NCI-H1092 treated with DMSO at 0.1 percent for 48 hours (cell line): ENCODE measurements at places on chromosomes 13 and 19.

DNA sequence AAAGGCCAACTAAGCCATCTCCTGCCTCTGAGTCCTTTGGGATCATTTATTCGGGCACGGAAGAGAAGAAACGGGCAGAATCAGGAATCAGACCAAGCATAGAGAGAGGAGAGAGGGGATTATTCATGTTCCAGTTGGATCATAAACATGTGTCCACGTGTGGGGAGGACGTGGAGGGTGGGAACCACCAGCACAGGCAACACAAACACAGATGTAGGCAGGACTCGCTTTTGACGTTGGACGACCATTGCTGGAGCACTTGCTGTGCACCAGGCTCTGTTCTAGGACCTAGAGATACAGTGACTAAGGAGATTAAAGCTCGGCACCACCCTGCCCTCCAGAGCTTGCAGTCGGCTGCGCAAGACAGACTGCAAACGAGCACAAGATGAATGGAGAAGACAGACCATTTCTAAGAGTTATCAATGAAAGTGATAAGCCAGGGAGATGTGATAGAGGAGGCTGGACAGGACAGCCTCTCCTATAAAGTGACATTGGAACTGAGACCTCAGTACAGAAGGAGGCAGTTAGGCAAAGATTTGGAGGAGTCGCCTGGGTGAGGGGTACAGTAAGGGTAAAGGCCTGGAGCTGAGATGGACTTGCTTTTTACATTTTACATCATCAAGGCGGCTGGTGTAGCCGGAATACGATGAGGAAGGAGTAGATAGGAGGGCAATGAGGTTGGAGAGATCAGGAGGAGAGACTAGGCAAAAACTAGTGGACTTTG lies 716 bp downstream of the SH2D3A start:
- DNase-seq, result no peak

DNA sequence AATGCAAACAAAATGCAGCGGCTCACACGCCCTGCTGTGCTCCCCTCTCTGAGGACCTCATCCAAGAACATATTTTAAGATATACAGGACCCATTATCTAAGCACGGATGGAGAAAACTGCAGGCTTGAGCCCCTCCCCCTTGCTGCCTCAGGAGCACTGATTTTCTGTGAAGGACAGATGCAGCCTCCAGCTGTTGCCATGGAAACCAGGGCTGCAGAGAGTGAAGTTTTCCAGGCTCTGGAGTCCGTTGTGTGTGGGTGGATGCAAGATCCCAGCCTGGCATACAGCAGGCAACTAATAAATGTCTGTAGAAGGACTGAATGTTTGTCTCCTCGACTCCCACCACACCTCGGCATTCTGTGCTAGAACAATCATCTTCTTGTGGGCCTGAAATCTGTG lies 105.6 kb upstream of the PEG3 start:
- no peak for DNase-seq

GRCh38 chr19:11479898-11480714 lies 740 bp downstream of the ELAVL3 start:
- peak; percentile 34 for DNase-seq

DNA sequence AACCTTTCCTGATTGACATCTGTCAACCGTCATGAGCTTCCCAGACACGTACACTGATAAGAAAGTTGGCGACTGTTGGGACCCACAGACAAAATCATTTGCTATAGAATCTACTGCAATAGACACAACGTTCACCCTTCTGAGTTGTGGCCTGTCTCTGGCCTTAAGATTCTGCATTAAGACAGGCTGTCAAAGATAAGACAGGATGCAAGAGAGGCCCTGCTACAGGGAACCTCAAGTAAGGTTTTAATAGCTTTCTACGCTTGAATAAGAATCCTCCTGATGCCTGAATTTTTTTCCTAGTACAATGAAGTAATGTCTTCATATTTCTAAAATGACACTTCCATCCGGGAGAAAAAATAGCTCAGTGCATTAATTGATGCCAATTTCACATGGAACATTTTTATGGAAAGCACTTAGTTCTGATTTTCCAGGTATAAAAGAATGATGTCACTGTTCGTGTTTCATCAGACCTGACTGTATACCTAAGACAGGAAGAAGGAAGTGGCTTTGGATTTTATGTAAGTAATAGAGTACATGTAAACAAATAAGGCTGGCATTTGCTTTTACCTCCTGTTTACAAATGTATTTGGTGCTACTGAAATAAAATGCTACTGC lies 275.2 kb upstream of the GPC6 start:
- no peak for DNase-seq

- peak; percentile 57 for DNase-seq
These were observed at the start of gene PCDH9 for GRCh38 chr13:67229481-67230403. TSS of gene PCDH9 (minus strand) at chr13:67230336. CDS start at chr13:67228440, 1,896 bp downstream.

GRCh38 chr13:37375724-37376123 lies 222.8 kb downstream of the POSTN start:
- DNase-seq, result no peak

DNA sequence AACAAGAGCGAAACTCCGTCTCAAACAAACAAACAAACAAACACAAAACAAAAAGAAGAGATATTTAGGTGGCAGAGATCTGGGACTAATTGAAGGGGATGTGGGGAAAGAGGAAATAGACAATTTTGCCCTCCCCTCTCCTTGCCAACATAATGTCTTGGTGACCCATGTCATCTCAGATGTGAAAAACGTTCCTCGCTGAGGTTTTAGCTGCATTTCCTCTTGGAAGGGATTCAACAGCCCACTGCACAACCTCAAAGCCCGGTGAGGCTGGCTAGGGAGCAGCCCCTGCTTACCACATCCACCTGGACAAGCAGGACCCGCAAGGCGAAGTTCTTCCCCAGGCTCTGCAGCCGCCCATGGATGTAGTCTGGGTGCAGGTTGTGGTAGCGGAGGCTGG lies 4.9 kb downstream of the ERCC1 start:
- no peak for DNase-seq

DNA sequence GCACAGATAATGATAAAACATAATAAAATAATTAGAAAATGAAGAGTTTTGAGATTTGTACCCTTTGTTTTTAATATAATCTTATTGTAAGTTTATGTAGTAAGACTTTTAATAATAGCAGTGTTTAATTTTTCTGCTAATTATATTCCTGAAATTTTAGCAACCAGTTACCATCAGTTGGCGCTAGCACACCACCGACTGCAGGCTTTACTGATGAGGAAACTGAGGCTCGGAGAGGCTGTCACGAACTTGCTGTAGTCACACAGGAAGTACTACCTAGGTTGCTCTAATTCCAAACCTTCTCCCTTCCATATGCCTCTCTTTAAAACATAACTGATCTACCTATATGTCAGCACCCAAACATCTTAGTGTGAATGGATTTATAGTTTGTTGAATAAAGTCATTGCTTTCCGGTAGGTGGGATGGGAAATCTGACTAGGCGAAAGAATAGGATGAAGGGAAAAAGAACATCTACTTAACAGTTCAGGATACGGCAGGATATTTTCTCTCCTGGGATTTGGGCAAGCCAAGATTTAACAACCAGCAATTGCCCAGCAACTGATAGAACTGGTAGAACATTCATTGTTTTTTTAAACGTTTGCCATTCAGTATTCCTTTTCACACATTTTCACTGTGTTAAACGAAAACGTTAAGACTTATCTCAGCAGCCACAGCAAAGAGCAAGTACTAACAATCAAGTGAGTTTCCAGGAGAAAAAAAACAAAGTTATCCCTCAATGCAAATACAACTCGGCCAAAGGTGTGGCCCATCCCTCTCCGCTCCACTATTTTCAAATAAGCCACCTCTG lies 822 bp upstream of the RFXAP start:
- DNase-seq, result peak; percentile 58

- peak; percentile 1 for DNase-seq
These were observed 806 bp downstream of the ZNF90 start for GRCh38 chr19:20078581-20079031.

DNA sequence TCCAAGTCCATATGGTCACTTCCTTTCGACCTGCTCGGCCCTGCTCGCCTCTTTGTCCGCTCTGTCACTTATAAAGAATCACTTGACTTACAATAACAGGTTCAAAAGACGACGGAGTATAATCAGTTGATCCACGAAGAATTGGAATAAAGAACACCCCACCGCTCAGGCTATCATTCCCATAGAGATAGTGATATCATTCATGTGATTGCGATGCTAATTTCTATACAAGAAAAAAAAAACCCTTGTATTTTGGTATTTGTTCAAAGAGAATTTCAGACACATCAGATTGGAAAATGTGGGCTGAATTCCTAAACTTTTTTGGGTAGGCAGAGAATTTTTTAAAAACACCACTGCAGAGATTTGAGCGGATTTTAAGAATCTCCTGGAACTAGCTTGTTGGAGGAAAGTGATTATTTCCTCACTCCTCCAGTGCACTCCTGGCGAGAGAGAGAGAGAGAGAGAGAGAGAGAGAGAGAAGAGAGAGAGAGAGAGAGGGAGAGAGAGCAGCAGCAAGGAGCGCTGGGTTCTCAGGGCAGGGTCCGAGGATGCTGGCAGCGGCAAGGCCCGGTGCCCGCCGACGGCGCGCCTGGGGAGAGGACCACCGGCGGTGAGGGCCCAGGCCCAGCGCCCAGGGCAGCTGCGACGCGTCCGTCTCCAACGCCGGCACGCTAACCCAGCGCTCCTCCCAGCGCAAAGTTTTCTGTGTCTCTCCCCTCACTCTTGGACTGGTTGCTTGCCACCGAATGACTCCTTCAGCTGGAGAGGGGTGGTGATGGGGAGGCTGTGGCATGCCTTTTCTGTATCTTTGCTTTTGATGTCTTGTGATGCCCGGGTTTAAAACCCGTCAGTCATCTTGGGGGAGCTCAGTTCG lies 149.0 kb upstream of the ZNF536 start:
- no peak for DNase-seq

DNA sequence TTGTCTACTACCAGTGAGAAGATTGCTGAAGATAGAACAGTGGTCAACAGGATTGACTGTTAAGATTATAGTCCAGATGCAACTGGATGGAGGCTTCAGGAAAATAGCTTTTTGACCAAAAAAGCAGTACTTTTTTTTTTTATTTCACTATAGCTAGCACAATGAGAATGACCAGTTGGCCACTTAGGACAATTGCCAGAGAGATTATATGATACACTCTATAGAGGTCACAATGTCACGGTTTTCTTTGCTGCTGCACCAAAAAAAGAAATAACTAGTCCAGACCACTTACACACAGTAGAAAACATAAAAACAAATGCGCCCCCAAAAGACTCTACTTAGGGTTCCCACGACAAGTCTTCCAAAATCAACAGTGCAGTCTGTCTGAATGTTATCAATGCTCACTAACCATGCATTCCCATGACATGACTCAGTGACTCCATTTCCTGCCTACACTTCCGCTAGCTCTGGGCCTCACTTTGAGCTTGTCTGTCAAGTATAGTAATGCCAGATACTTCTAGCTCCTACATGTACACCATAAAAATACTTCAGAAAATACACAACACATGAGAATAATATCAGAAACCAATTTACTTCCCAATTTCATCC lies 209.1 kb upstream of the STARD13 start:
- DNase-seq, result no peak

DNA sequence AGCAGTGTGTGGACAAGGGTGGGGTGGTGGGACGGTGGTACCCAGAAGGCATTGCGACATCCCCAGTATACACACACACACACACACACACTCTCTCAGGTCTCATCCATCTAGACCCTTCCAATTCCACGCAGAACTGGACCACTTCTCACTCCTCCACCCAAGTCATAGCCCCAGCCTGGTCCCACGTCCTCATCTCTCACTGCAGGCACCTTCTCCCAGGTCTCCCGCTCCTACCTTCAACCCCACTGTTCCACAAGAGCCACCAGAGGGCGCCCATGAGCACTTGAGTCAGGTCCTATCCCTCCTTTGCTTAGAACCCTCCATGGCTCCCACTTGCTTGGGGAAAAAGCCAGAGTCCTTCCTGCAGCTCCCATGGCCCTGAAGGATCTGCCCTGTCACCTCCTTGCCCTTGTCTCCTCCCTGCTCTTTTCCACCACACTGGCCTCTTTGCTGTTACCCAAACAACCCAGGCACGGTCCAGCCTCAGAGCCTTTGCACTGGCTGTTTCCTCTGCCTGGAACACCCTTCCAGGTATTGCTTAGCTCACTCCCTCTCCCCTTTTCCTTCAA lies 62.6 kb downstream of the IER2 start:
- peak; percentile 16 for DNase-seq

- no peak for DNase-seq
These were observed 122.4 kb upstream of the MAB21L1 start for GRCh38 chr13:35598790-35599369.

DNA sequence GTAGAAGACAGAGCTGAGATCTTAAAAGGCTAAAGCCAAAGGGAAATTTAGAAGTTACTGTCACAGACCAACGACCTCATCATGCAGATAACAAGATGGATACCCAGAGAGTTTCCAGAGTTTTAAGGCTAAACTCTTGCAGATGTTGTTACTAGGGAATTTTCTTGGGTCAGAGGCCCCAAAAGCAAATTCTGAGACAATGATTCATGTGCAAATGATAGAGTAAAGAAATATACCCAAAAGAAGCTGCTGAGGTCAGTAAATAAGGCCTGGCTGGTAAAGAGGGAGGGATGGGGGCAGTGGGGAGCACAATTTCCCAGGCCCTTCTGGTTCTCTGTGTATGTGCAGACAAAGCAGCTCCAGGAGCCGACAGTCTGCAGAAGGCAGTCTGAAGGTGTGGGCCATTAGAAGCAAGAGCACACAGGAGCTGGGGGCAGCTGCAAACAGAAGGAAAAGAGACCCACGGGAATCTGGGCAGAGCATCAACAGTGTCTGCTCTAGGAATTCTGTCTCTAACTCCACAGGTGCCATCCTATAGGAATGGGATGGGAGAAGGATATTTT lies 330.8 kb downstream of the TBC1D4 start:
- no peak for DNase-seq

GRCh38 chr13:50125304-50125553 lies 110.0 kb downstream of the KCNRG start:
- no peak for DNase-seq

DNA sequence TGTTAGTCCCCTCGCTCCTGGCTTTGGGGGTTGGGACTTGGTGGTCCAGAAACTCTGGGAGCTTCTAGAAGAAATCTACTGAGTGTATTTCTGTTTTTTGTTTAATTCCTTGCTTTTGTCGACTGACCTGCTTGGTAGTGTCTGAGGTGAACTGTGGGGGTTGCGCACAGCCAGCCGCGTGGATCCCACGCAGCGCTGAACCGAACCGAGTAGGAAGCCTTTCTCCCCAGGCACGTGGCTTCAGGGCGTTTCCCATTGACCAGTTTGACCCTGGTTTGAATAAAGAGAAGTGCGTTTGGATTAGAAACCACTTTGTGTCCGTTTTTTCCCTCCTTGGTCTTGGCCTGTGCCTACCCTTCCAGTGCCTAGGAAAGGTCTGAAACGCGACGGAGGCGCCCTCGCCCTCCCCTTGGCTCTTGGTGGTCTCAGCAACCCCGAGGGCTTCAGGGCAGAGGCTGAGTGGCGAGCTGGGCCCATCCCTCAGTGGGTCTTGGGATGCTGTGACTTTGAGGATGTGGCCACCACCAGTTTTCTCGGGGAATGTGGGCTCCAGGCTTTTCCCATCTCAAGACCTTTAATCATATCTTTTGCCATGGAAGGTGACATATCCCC lies 2.7 kb upstream of the RPS15 start:
- DNase-seq, result no peak

- no peak for DNase-seq
These were observed 56.1 kb upstream of the ATXN8OS start for GRCh38 chr13:70051531-70051930.
